Eye (tissue), 1 donor: ENCODE measurements at places on chromosomes 6 and 20.

DNA sequence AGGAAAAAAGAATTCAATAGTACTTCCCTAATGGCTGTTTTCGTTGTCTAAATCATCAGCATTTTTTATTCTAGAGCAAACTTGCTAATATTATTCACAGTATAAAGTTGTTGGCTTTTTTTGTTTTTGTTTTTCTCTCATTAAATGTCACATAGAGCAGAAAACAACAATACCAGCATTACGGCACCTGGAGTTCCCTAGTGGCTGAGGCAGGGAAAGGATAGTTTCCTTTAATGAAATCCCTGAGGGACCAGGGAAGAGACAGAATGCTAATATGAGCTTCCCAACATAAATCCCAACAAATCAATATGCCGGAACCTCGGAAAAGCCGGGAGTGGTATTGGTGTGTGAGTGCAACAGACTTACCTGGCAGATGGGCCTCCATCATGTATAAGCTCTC is 235.2 kb upstream of the ASCC3 start:
- no peak for DNase-seq

DNA sequence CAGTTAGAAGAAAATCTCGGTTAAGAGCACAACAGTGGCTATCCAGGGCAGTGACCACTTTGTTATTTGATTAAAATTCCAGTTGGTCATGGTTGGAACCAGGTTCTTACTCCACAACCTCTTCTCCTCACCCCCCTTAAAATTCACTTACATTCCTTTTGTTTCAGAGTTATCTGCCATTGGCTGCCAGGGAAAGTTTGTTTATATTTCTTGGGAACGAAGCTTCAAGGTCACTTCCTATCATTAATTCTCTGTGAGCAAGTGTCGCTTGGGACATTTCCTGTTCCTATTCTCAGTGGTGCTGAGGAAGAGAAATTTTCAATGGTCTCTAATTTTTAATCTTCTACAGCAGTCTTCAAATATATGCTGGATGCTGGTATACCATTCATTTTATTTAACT is 121.1 kb upstream of the COL21A1 start:
- no peak for DNase-seq

- DNase-seq, result no peak
Measured at GRCh38 chr20:58037631-58038030, 190.8 kb downstream of the ANKRD60 start.

DNA sequence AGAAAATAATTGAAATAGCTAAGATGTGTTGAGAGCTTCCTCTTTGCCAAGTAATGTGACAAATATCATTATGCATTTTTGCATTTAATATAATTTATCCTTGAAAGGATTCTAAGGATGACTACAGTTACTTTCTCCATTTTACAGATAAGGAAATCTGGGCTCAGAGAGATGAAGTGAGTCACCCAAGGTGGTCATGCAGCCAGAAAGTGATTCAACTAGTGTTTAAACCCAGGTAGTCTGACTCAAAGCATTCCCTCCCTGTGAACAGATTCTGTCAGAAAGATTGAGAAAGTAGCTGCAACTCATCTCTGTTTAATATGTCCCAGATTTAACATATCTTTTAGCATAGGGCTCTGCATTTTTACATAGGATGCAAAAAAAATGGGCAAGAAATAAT is 28.1 kb downstream of the NRSN1 start:
- DNase-seq, result no peak

DNA sequence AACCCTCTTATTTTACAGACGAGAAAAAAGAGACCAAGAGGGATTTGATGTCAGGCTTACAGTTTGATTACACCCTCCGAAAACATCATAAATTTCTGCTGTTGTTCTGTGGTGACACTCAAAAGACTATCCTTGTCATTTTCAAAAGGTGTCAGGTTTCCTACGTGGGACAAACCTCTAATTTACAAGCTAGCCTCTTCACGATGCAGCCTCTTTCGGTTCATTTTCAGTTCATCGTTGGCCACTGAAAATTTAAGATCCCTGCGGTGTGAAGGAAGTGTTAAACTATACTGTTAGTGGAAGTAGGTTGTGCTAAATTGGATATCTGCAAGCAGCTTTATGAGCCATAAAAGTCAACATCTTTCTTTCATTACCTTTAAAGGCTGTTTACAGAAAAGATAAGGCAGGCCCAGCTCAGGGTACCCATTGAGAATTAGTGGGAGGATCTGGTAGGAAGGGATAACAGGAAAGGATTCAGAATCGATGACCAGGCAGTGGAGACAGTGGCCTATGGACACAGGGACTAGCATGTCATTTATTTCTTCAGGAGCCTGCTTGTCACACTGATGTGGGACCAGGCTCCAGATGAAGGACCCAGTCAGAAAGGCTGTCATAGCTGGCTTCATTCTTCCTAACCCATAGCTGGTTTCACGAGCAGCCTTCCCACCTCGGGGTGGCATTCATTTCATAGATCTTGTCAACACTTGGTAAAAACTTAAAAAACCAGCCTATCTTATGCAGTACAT is 329.1 kb upstream of the SOX4 start:
- DNase-seq, result no peak

- DNase-seq, result no peak
Measured at GRCh38 chr6:31332637-31333602, 24.1 kb downstream of the HLA-B start.

- DNase-seq, result no peak
Measured at GRCh38 chr6:155030148-155030720, 35.1 kb downstream of the TIAM2 start.

DNA sequence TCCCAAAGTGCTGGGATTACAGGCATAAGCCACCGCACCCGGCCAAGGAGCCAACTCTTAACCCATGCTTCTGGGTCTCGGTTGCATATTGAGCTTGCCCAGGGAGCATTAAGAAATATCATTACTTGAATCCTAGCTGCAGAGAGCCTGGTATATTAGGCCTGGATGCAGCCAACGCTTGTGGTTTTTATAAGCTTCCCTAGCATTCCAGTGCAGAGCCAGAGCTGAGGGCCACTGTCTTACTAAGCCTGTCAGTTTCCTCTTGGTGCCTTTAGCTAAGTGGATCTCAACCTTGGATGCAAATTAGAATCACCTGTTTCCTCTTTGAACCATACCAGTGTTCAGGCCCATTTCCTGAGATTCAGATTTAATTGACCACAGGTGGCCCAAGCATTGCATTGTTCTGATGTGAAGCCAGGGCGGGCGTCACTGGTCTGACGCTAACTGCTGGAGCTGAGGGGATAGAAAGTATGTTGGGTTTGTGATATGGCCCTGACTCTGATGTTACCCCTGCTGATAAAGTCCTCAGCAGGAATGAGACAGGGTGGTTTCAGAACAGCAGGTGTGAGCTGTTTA is 76.3 kb downstream of the BTBD3 start:
- peak; percentile 60 for DNase-seq

DNA sequence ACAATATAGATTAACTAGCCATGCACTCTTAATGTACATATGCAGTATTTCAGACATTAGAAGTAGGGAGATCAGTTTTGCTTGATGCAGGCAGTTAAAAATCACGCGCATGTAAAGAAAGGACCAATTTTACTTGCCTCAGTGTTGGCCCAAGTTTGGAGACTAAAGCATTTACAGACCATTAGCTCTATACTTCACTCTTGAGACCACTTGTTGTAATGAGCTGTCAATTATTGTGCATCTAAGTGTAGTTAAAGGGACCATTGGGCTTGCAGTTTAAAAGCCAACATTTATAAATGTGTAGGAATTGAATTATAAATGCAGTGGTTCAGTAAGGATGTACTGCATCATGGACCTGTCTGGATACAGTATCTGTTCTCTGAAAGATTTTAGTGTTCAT is 53.7 kb downstream of the PLCB4 start:
- peak; percentile 47 for DNase-seq

- peak; percentile 92 for DNase-seq
Measured at GRCh38 chr20:3407771-3408637, 535 bp upstream of the DNAAF9 start.

DNA sequence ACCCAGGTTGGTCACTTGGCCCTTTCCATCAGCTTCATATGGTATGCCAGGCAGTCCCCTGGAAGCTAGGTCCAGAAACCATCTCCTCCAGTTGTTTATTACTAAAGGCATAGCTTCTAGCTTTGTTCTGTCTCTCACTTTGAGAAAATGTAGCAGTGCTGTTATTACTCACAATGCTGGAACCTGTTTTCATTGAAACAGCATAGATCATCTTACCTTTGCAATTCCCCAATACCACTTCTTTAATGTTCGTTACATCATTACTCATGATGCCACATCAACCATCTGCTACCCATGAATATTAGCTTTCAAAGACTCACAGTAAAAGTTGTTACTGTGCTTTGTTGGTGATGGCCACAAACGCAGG is 88.3 kb downstream of the ADAT2 start:
- no peak for DNase-seq

DNA sequence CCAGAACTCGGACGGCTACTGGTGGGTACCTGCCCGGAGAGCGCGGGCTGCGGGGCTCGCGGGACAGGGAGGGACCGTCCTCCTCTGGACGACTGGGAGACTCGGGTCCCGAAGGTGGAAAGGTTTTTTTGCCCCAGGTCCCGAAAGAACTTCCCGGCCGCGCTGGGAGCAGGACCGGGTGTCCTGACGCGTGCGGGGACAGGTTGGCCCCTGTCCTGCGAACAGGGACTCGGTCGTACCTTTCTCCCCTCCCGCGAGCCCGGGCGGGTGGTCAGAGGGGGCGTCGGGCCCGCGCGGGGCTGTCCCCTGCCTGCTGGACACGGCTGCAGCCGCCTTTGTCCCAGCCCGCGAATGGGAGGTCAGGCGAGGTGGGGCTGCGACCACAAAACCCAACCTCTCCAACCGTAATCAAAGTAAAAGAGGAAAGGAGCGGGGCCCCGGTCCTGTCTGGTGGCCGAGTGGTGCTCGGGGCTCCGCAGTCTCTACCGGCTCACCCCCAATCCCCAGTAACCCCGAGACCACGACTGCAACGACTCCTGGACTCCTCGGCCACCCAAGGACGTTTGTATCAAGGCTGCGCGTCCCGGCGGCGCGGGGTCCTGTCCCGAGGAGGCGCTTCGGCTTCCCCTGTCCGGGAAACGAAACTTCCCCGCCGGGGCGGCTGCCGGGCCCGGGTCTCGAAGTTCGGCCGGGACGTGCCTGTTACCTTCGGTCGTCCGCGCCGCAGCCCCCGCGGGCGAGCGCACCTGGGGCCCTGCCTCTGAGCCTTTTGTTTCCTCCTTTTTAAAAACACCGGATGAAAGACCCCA is 798 bp downstream of the DSP start:
- DNase-seq, result peak; percentile 80

GRCh38 chr20:16719421-16719820 is 10.4 kb upstream of the SNRPB2 start:
- no peak for DNase-seq

DNA sequence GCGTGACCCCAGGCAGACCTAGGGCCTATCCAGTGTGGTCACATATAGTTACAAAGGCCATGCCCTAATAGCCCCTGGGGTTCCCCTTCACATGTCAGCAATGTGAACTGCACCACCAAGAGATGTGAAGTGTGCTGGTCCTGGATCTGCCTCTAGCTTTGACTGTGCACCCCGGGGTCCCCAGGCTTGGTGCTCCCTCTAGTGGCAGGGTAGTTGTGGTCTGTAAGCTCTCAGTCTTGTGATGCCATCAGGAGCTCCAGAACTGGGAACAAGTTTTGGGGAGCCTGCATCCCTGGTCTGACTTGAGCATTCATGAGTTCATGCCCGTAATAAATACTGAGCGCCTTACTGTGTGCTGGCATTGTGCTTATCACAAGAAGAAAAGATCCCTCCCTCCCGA is 143.4 kb downstream of the DHX35 start:
- no peak for DNase-seq

GRCh38 chr6:127907960-127908640 is 7.2 kb upstream of the THEMIS start:
- DNase-seq, result no peak

DNA sequence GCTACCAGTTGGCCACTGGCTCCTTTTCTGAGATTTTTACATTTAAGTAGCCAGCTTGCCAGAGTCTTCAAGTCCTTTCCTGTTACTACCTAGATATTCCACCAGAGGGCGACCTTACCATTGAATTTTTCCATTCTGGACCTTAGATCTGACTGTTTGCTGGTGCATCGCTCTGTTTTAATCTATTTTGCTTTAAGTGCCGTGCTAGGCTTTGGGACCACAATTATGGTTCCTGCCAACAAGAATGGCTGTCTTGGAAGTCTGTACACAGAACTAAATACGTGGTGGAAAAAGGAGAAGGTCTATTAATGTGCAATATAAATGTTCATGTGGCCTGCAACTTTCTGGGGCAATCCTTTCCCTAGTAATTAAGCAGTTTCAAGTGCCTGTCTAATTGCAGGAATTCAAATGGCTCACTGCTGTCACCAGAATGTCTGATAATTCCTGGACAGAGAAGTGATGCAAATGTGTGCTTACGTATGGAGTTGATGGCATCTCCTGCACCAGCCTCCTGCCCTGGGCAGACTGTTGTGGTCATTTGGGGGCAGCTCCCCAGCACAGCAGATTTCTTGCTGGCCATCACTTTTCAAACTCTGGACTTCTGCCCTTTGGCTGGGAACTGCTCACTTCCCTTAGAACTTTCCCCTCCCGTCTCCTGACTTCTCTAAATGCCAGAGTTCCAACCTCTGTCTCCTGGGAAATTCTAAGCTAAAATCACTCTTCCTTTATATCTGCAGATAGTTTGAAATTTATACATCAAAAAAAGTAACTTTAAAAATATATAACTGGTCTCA is 5.6 kb upstream of the HLA-DOA start:
- DNase-seq, result peak; percentile 94

- peak; percentile 52 for DNase-seq
Measured at GRCh38 chr6:13113981-13114593, 214.2 kb downstream of the TBC1D7 start.

GRCh38 chr6:85468326-85468725 is 18.4 kb downstream of the NT5E start:
- DNase-seq, result no peak

DNA sequence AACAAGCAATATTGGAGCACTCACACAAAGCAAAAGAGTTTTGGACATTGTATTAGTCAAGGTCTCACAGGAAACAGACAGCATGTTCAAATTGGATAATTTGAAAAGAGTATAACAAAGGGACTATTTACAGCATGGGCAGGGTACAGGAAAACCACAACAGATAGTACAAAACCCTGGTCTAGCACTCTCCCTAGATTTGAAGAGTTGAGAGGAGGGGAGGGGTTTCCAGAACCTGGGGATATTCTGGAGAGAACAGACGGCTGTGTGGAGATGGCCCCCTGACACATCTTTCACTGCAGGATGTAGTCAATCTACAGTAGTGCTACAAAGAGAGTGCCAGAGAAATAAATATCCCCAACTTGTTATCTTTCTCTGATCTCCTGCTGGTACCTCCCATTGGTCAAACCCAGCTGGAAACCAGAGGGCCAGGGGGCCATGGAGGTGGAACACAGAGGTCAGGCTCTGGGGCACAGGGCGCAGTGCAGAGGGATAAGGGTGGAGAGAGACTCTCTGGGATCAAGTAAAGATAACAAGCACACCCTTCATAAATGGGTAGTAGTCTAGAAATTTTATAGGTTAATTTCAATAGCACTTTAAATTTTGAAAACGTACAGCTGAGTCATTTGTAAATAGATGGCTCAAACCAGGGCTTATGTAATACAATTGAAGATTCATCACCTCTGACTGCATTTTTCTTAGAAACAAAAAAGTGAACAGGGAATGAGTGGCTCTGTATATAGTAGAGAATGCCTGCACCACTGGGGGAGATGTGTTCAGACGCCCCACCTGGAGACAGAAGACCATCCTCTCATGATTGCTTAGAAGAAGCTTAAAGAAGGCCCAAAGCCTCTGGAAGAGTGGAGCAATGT is 25.7 kb downstream of the RCAN2 start:
- DNase-seq, result no peak

- DNase-seq, result peak; percentile 89
Measured at GRCh38 chr6:90393232-90393884, 96.7 kb upstream of the BACH2 start.

- DNase-seq, result no peak
Measured at GRCh38 chr20:43536817-43537440, 21.9 kb upstream of the SGK2 start.

GRCh38 chr20:1427457-1428054 is 34.7 kb upstream of the FKBP1A start:
- DNase-seq, result peak; percentile 65
